ENCODE measurements at places on chromosomes 11 and 22.

DNA sequence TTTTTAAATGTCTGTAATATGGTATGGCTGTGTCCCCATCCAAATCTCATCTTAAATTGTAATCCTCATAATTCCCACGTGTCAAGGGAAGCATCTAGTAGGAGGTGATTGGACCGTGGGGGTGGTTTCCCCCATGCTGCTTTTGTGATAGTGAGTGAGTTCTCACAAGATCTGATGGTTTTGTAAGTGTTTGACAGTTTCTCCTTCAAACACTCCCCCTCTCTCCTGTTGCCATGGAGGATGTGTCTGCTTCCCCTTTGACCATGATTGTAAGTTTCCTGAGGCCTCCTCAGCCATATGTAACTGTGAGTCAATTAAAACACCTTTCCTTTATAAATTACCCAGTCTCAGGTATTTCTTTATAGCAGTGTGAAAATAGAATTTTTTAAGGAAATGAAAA is 31.1 kb upstream of the CD44 start:
- no peak for DNase-seq

GRCh38 chr11:131907371-131907770 is 537.0 kb downstream of the NTM start:
- no peak for DNase-seq

DNA sequence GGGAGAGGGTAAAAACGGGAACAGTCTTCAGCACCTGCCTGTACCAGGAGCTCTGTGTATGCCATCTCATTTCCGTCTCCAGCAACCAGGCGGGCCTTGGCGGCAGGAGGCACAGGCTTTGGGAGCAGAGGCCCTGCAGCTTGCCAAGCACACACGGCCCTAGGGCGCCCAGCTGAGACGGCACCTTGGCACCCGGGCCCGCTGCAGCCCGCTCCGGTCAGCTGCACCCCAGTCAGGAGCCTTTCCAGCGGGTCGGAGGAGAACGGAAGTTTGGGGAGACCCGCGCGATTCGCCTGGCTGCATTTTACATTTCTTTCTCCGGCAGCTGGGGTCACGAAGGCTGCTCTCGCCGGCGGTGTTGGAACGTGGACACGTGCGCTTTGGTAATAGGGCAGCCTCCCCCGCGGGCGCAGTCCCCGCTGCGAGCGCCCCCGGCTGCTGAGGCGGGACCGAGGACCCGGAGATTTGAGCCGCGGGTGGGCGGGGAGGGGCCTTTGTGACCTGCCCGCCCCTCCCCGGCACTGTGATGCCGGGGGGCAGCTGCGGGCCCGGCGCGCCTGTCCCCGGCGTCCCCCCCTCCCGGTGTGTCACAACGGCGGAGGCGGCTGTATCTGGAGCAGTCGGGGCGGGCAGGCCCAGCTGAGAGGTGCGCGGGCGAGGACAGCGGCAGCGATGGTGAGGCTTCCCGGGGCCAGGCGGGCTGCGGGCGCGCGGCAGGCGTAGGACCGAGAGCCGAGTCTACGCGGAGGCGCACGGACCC is at the start of gene TUBA8:
TSS of gene TUBA8 (plus strand) at position 616 of the 760 bp plus-strand sequence. CDS start at position 673, 57 bp downstream.
- no peak for DNase-seq

DNA sequence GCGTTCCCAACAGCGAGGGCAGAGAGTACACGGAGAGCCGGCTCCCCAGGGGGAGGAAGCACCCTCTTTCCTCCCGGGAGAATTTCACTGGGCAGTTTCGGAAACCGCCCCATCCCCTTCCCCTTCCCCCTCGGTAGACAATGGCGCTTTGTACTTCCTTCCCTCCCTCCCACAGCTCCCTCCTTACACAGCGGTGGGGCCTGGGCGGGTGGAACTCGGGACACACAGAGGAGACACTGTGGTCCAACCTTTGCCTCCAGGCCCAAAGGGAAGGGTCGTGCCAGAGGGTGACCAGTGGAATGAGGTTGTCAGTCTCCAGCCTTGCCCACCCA is 4.3 kb downstream of the SMTN start:
- DNase-seq, result no peak

DNA sequence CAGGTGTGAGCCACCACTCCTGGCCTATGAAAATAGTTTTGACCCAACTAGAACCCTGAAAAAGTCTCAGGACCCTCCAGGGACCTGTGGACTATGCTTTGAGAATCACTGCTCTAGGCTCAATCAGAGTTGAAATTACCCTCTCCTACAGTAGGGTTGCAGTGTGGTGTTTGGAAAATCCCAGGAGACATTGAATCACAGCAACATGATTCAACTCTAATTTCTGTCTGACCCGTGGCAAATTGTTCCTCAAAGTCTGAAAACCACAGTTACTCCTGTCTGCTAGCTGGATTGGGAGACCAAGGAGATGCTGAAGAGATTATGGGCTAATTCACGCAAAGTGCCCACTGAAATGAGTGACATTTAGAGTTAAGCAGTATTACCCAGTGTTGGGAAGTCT is 5.4 kb upstream of the MTMR3 start:
- no peak for DNase-seq

GRCh38 chr11:102279641-102280170 is 37.6 kb upstream of the BIRC3 start:
- no peak for DNase-seq

DNA sequence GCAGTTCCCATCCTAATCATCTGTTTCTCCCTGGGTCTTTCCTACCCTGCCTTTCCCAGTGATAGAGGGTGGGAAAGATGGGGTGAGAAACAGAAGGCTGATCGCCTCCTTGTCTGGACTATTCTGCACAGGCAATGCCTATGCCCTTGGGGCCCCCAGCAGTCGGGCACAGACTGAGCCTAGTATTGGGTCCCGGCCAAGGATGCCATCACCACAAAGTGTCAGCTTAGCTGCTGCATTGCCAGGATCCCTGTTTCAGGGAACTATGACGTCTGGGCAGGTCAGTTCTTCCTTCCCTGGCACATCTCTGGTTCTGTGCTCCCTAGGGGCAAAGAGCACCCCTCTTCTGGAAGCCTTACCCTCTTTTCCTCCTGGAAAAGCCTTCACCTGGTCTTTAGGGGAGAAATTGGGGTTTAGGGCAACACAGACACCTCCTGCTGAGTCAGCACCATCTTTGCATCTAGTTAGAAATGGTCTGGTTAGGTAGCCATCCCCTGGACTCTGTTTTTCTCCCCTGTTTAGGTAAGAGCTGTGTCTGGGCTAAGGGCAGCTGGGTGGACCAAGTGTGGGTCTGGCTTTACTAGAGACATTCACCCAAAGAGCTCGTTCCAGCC is 2.1 kb downstream of the ADAMTS8 start:
- no peak for DNase-seq

GRCh38 chr22:26045860-26046259 is 123.4 kb upstream of the SEZ6L start:
- DNase-seq, result no peak

Data from CD4-positive, alpha-beta T cell treated with Interleukin-4 for 1 hour (primary cell).